ENCODE measurements at places on chromosomes 2 and 18.
A peak's percentile ranks its signal among the peaks of the same experiment; 100 is the strongest.

- no peak overlapping the region for H3K27ac ChIP-seq
- peaks cover 15% of the 10 kb centered on the region for H3K36me3 ChIP-seq
- no peaks in the 10 kb centered on the region for H3K27me3 ChIP-seq
- H3K4me3 ChIP-seq: no peak overlapping the region
- no peak for ATAC-seq
These were observed 18.9 kb downstream of the REV1 start for GRCh38 chr2:99470957-99471356.

DNA sequence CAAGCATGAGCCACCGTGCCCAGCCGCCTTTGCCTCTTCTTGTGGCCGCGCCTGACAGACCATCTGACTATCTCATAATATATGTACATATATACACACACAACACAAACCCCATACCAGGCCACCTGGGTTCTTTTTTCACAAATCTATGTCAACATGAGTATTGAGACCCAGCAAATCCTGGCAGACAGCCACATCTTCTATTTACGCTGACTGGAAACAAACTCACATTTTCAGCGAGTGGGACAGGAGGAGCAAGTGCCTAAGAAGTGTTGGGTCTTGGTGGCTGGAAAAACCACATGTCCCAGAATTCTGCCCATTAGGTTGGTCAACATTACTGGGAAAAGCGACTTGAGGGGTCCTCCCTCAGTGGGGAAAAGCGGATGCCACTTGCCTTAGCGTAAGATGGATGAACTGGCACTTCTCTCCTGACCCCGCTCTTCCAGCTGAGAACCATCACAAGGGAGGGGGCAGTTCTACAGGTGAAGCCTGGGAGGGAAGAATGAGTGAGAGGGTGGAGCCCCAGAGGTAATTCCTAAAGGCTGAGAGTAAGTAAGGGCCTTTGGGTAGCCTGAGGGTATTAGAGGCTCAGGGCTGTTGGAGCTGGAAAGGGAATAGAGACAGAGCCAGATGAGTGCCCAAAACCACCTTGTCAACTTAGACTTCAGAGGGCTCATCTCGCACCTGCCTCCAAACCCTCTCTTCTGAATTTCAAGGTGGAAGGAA is 1.9 kb downstream of the SCYGR3 start:
- H3K36me3 ChIP-seq: no peaks in the 10 kb centered on the region
- H3K4me3 ChIP-seq: no peak overlapping the region
- H3K27ac ChIP-seq: no peak overlapping the region

DNA sequence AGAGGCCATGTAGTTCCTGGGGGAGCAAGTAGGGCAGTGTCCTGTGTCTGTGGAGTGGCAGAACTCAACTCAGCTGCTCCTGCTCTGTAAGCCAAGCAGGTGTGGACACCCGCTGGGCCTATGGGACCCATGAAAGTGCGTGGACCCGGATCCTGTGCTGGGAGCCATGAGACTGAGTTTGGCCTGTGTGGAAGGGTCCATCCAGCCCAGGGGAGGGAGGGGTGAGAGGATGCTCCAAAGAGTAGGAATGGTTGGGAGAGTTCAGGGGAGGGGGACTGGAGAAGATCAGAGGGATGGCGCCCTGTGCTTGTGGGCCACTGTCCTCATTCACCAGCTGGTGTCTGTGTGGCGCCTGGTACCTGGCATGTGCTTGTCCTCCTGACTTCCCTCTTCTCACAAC is 226.4 kb upstream of the HS6ST1 start:
- ATAC-seq: peak; percentile 39
- H3K4me3 ChIP-seq: no peak overlapping the region
- peaks cover 10% of the 10 kb centered on the region for H3K27me3 ChIP-seq
- no peaks in the 10 kb centered on the region for H3K36me3 ChIP-seq

GRCh38 chr2:44620189-44620990 is 258.6 kb downstream of the CAMKMT start:
- ATAC-seq: no peak
- peaks cover 14% of the 10 kb centered on the region for H3K4me1 ChIP-seq
- no peak overlapping the region for H3K4me3 ChIP-seq
- no peak overlapping the region for H3K27ac ChIP-seq

DNA sequence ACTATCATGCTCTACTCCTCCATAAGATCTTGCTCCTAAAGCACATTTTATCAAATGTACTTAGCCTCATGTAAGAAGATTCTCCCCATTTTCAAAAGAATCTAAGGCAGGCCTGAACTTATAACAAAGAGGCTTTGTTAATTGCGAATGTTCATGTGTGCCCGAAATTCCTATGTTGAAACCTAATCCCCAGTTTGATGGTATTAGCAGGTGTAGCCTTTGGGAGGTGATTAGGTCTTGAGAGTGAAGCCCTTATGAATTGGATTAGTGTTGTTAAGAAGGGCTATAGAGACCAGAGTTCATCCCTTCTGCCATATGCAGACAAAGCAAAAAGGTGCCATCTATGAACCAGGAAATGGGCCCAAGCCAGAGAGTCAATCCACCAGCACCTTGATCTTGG is 234.5 kb downstream of the PAX3 start:
- no peaks in the 10 kb centered on the region for H3K36me3 ChIP-seq
- H3K27me3 ChIP-seq: peaks cover 15% of the 10 kb centered on the region
- no peaks in the 10 kb centered on the region for H3K4me1 ChIP-seq
- no peak for ATAC-seq

- no peaks in the 10 kb centered on the region for H3K36me3 ChIP-seq
- H3K27ac ChIP-seq: no peak overlapping the region
- H3K4me3 ChIP-seq: no peak overlapping the region
- no peak for ATAC-seq
These were observed 1679.0 kb downstream of the SUCLG1 start for GRCh38 chr2:82780050-82780449.

DNA sequence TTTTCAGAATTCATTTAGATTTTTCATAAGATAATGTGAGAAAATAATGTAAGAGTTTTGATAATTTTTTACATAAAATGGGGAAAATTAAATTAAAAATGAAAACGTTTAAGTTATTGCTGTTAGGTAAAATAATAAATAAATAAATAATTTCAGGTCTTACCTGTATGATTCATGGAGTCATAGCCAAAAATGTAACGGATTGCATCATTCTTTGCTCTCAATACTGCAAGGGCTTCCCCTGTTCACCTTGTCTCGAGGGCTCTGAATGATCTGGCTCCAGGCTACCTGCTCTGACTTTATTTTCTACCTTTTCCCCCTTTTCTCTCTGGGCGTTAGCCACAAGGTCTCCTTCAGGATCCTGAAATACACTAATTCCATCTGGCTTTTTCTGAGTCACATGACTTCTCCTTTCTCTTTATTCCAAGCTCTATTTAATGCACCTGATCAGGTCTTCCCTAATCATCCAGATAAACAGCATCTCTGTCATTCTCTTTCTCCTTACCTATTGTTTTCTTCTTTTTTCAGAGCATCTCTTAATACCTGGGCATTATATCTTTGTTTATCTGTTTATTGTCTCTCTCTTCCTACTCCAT is 30.0 kb upstream of the CFAP36 start:
- no peak overlapping the region for H3K27ac ChIP-seq
- ATAC-seq: no peak
- H3K4me3 ChIP-seq: no peak overlapping the region
- no peaks in the 10 kb centered on the region for H3K36me3 ChIP-seq

GRCh38 chr2:151306621-151307020 is 17.2 kb upstream of the NMI start:
- H3K27ac ChIP-seq: no peak overlapping the region
- ATAC-seq: no peak
- H3K4me1 ChIP-seq: peaks cover 6% of the 10 kb centered on the region
- no peaks in the 10 kb centered on the region for H3K27me3 ChIP-seq

DNA sequence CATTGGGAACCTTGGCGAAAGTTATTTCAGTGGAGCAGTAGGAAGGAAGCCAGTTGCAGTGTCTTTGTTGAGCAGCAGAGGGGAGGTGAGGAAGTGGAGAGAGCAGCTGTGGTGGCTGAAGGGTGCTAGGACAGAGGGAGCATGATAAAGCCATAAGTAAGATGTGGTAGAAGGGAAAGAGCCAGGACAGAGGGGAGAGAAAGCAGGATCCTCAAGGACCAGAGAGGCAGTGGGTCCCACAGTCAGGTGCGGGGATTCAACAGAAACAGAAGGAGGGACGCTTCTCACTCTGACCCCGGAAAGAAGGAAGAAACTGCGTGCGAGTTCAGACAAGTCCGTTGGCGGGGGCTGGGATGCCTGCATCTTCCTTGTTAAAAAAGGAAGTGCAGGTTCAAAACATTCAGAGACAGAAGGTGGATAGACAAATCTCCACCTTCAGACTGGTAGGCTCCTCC is at the start of gene CXCR2:
TSS of gene CXCR2 (plus strand) at position 403 of the 455 bp plus-strand sequence. CDS start 8,774 bp downstream, outside the sequence.
- no peak within 1 kb of the TSS for H3K27ac ChIP-seq
- ATAC-seq: no peak
- peaks cover 11% of the 10 kb centered on the region for H3K4me1 ChIP-seq
- peaks cover 40% of the 10 kb centered on the region for H3K27me3 ChIP-seq
- H3K36me3 ChIP-seq: no peaks in the 10 kb centered on the region
- H3K4me3 ChIP-seq: no peak within 1 kb of the TSS

GRCh38 chr2:169286624-169287231 is 75.6 kb downstream of the LRP2 start:
- no peaks in the 10 kb centered on the region for H3K27me3 ChIP-seq
- no peaks in the 10 kb centered on the region for H3K4me1 ChIP-seq
- H3K27ac ChIP-seq: no peak overlapping the region
- no peaks in the 10 kb centered on the region for H3K36me3 ChIP-seq
- no peak overlapping the region for H3K4me3 ChIP-seq
- no peak for ATAC-seq

GRCh38 chr2:238087211-238087610 is 12.9 kb upstream of the ESPNL start:
- no peak overlapping the region for H3K27ac ChIP-seq
- peaks cover 10% of the 10 kb centered on the region for H3K4me1 ChIP-seq
- no peaks in the 10 kb centered on the region for H3K27me3 ChIP-seq
- peaks cover 48% of the 10 kb centered on the region for H3K36me3 ChIP-seq

- H3K27ac ChIP-seq: no peak overlapping the region
- no peaks in the 10 kb centered on the region for H3K4me1 ChIP-seq
- H3K27me3 ChIP-seq: peaks cover 22% of the 10 kb centered on the region
- no peaks in the 10 kb centered on the region for H3K36me3 ChIP-seq
- no peak for ATAC-seq
- no peak overlapping the region for H3K4me3 ChIP-seq
These were observed 296.3 kb downstream of the DYSF start for GRCh38 chr2:71749671-71750101.

- no peak overlapping the region for H3K27ac ChIP-seq
- no peaks in the 10 kb centered on the region for H3K4me1 ChIP-seq
- H3K4me3 ChIP-seq: no peak overlapping the region
- H3K27me3 ChIP-seq: peaks cover 20% of the 10 kb centered on the region
- ATAC-seq: no peak
These were observed 37.0 kb upstream of the IGFBP5 start for GRCh38 chr2:216732334-216732733.

DNA sequence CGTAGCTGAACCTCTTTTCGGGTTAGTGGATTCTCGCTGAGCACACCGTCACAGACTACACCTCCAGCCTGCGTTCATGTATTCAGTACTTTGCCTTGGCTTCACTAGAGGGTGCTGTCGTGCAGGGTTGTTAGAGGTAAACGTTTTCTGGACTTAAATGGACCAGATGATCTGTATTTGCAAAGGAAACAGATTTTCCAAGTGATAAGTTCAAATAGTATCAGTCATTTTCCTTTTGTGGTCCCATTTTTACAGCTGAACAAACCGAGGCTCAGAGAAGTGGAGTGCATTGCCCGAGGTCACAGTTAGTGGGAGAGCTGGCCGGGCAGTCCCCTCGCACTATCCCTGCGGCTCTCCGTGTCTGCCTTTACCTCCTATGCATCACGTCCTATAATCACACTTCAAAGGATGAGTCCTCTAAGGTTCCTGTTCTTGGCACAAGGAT is 125.9 kb downstream of the MAP4K4 start:
- H3K27me3 ChIP-seq: no peaks in the 10 kb centered on the region
- peaks cover 66% of the 10 kb centered on the region for H3K4me1 ChIP-seq
- peaks cover 24% of the 10 kb centered on the region for H3K36me3 ChIP-seq
- no peak overlapping the region for H3K4me3 ChIP-seq
- peak; percentile 83 for ATAC-seq

GRCh38 chr2:177604271-177605065 is 211.9 kb downstream of the AGPS start:
- H3K27me3 ChIP-seq: no peaks in the 10 kb centered on the region
- no peaks in the 10 kb centered on the region for H3K4me1 ChIP-seq
- peaks cover 6% of the 10 kb centered on the region for H3K36me3 ChIP-seq
- no peak for ATAC-seq
- no peak overlapping the region for H3K27ac ChIP-seq
- H3K4me3 ChIP-seq: no peak overlapping the region

DNA sequence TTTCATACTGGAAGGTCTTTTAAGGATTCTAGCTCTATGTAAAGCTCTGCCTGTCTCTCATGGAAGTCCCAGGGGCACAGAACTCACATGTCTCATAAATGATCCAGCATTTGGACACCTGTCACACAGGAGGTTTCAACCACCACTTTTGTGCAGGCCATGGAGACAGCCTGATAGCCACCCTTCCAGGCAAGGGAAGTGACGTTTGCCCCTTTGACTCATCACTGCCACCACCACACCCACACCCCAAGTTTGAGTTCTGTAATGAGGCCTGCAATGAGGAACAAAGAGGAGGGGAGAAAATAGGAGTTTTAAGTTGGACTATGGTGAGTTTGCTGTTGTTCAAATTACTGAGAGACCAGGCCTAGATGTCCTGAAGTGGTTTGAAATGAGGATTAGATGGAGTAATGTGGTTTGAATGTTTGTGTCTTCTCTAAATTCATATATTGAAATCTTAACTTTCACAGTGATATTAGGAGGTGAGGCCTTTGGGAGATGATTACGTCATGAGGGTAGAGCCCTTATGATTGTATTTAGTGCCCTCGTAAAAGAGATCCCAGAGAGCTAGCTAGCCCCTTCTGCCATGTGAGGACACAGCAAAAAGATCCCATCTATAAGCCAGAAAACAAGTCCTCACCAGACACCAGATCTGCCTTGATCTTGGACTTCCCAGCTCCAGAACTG is 175.3 kb upstream of the EPHA4 start:
- H3K36me3 ChIP-seq: no peaks in the 10 kb centered on the region
- ATAC-seq: no peak
- H3K4me1 ChIP-seq: no peaks in the 10 kb centered on the region
- no peak overlapping the region for H3K27ac ChIP-seq

DNA sequence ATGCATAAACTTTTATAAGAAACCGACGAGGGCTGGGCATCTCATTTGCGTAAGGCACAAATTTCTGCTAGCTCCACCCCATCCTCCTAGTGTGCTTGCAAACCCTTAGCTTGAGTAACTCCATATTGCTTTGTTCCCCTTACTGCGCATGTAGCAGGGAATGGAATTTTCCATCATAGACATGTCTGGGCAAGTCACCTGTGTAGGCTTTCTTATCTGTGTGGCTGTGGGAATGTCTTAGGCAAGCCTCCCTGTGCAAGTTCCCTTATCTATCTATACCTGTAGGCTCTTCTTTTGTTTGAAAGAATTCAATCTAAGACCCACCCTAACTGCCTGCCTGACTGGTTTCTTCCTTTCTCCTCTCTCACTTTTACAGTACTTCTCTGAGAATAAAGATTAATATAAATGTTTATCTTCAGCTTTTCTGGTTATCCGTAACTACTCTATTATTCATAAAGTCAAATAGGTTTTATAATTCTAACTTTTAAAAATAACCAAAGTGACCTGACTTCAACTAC is 217.6 kb upstream of the FIGN start:
- H3K27me3 ChIP-seq: no peaks in the 10 kb centered on the region
- no peaks in the 10 kb centered on the region for H3K36me3 ChIP-seq
- no peak overlapping the region for H3K4me3 ChIP-seq
- ATAC-seq: no peak
- no peaks in the 10 kb centered on the region for H3K4me1 ChIP-seq
- no peak overlapping the region for H3K27ac ChIP-seq

GRCh38 chr18:9066358-9066757 is 36.1 kb upstream of the NDUFV2 start:
- peaks cover 85% of the 10 kb centered on the region for H3K4me1 ChIP-seq
- peak overlapping the region; percentile 3 for H3K4me3 ChIP-seq
- peak; percentile 80 for ATAC-seq
- H3K27ac ChIP-seq: peak overlapping the region; percentile 86
- H3K36me3 ChIP-seq: no peaks in the 10 kb centered on the region
